ENCODE measurements at places on chromosomes 7 and 10. TPM values are rescaled to one million over a fixed set of nuclear protein-coding genes. Genes with fewer than 3 reads are reported as not detected.

GRCh38 chr7:55523366-55523765 lies 48.9 kb downstream of the VOPP1 start:
- peaks cover 26% of the 10 kb centered on the region for H3K36me3 ChIP-seq
- peak; percentile 22 for DNase-seq
- H3K27me3 ChIP-seq: no peaks in the 10 kb centered on the region
- peaks cover 12% of the 10 kb centered on the region for H3K4me1 ChIP-seq
- H3K27ac ChIP-seq: no peak overlapping the region
- H3K4me3 ChIP-seq: no peak overlapping the region

DNA sequence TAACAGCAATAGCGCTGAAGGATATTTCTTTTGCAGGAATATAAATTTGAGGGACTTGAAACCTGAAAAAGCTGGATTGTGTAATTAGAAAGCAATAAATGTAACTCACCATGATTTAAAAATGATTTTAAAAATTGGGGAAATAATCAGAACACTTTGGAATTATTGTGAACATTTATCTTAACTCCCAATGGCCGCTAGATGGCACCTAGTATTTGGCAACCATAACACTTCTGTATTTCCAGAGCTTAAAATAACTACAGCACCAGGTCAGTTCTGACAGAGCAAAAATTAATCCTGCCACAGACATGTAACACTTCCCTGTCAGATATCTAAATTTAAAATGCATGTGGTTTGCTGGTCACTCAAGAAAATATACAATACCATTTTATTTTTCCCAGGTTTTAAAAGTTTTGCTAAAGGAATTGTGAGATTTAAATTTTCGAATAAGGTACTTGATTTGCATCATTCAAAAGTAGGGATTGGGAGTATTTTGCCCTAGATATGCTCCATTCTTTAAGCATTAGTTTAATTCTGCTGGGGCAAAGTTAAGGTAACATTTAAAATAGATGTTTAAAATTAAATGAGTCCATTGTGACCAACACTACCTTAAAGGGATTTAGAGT lies 144.5 kb downstream of the PPP1R3A start:
- H3K36me3 ChIP-seq: no peaks in the 10 kb centered on the region
- no peak overlapping the region for H3K4me3 ChIP-seq
- no peaks in the 10 kb centered on the region for H3K27me3 ChIP-seq

GRCh38 chr7:89265631-89266030 lies 470.1 kb upstream of the TEX47 start:
- no peak overlapping the region for H3K4me3 ChIP-seq
- H3K4me1 ChIP-seq: no peaks in the 10 kb centered on the region
- no peaks in the 10 kb centered on the region for H3K27me3 ChIP-seq
- H3K36me3 ChIP-seq: no peaks in the 10 kb centered on the region

The DHX32 gene
- 64.6 TPM for total RNA-seq

GRCh38 chr7:141490474-141490873 lies 60.7 kb upstream of the AGK start:
- no peak overlapping the region for H3K27ac ChIP-seq
- no peak overlapping the region for H3K4me3 ChIP-seq
- H3K36me3 ChIP-seq: no peaks in the 10 kb centered on the region

- no peak overlapping the region for H3K4me3 ChIP-seq
- H3K36me3 ChIP-seq: no peaks in the 10 kb centered on the region
- H3K4me1 ChIP-seq: peaks cover 25% of the 10 kb centered on the region
- no peak for DNase-seq
- H3K27ac ChIP-seq: no peak overlapping the region
Observed at GRCh38 chr10:30828164-30828563, 198.6 kb upstream of the LYZL2 start.

The PLPP4 gene
- not detected for total RNA-seq

The LRRN3 gene
- not detected for total RNA-seq

DNA sequence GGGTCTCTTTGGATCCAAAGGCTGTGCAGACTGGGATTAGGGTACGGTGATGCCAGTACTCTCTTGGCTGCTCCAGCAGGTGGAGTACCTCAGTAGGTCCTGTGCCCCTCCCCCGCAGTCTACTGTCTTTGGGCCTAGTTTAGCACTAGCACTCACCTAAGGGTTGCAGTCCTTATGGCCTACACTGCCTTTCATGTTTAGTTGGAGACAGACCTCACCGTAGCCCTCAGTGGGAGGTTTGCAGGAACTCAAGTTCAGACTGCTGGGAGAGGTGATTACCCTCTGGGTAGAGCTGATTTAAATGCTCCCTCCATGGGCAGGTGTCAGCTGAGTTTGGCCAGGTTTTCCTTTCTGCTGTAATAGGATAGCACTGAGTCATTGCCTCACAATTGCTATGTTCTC lies 210.8 kb upstream of the TMEM196 start:
- no peak for DNase-seq
- H3K4me1 ChIP-seq: no peaks in the 10 kb centered on the region
- H3K27me3 ChIP-seq: no peaks in the 10 kb centered on the region

The SPDYE6 gene
- not detected for total RNA-seq

The BAIAP2L1 gene
- 70.5 TPM for total RNA-seq

The NKX2-3 gene
- total RNA-seq: not detected

DNA sequence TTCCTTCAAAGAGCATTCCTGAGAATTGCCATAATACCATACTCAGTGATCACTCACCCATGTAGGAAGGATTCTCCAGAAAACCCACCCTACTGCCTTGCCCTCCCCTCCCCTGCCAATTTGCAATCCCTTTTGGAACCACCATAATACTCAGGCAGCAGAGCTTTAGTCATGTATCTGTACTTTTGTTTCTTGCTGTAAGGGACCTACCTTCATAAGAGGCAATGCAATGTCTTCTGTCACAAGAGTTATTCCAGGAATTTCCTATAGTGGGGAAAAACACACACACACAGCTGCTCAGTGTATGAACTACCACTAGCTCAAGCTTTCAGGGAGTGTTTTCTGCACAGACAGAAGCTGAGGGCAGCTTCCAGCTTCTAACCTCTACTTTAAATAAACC lies 67.0 kb downstream of the GSAP start:
- H3K27me3 ChIP-seq: no peaks in the 10 kb centered on the region
- no peaks in the 10 kb centered on the region for H3K36me3 ChIP-seq
- no peak overlapping the region for H3K4me3 ChIP-seq
- H3K4me1 ChIP-seq: peaks cover 6% of the 10 kb centered on the region
- peak overlapping the region; percentile 73 for H3K27ac ChIP-seq
- no peak for DNase-seq

DNA sequence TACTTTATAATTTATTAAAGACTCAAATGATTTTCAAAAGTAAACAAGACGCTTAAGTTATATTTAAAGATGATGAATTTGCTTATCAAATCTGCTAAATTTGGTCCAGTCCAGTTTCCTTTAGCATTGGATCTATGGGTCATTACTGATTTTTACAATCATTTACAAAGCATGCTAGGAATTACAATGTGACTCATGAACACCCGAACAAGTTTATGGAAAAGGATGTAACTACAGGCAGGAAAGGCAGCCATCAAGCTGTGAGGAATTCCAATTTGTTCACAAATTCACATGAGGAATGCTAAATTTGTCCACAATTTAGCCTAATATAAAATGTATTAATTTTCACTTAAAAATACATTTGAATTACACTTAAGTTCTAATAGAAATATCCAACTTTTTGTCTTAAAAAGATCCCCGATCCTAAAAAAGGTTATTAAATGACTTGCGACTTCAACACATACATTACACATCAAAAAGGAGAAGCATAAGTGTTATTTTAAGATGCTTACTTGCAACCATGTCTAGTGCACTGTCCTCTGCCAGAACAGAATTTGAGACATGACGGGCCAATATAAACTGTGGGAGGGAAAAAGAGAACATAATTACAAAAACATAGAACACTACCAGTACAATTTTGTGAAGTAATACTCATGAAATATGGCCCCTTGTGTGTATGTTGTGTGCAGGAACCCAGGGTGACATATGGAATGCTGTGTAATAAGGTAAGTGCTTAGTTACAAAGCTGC lies 194.2 kb upstream of the SLC26A5 start:
- DNase-seq: no peak
- H3K27ac ChIP-seq: no peak overlapping the region
- H3K36me3 ChIP-seq: no peaks in the 10 kb centered on the region
- H3K27me3 ChIP-seq: no peaks in the 10 kb centered on the region

The ZMIZ1 gene
- total RNA-seq: 25.9 TPM

- H3K27ac ChIP-seq: no peak overlapping the region
- no peaks in the 10 kb centered on the region for H3K36me3 ChIP-seq
- H3K4me3 ChIP-seq: no peak overlapping the region
Observed at GRCh38 chr7:106317971-106318370, 33.2 kb upstream of the NAMPT start.

The NUTM2A gene
- total RNA-seq: not detected

DNA sequence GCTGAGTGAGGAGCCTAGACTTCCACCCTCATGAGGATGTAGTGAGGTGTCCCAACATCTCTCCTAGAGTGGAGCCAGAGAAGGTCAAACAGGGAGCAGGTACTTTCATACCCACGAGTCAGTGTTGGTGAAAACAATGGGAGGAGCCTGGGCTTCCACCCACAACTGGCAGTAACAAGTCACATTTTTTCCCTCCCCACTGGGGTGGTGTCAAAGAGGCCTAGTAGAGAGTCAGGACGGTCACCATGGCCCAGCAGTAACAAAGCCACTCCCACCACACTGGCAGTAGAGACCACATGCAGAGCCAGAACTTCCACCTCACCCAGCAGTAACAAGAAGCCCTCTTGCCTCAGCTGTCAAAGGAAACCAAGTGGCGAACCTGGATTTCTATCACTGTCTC lies 280.2 kb upstream of the IMMP2L start:
- no peaks in the 10 kb centered on the region for H3K36me3 ChIP-seq
- no peak overlapping the region for H3K4me3 ChIP-seq
- no peaks in the 10 kb centered on the region for H3K4me1 ChIP-seq
- DNase-seq: no peak
- H3K27ac ChIP-seq: no peak overlapping the region

The CNTNAP2 gene
- 0.45 TPM for total RNA-seq

GRCh38 chr10:10803278-10803677 lies 214.4 kb upstream of the CELF2 start:
- no peaks in the 10 kb centered on the region for H3K27me3 ChIP-seq
- H3K4me3 ChIP-seq: no peak overlapping the region
- no peaks in the 10 kb centered on the region for H3K36me3 ChIP-seq

DNA sequence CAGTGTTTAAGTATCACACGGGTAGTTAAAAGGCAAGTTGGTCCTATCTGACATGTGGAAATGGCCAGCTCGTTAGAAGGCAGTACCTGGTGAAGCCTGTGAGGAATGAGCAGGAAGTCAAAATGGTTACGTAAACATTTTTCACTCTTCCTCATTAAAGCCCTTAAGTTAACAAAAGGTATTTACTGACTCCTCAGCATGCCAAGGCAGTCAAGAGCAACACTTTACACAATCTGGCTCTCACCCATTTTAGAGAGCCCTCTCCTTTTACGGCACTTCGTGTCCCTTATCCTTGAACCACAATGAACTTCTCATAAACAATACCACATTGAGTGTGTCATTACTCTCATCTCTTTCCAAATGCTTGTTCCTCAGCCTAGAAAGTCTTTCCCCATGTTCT lies 11.0 kb upstream of the RSBN1L start:
- H3K27me3 ChIP-seq: no peaks in the 10 kb centered on the region
- H3K4me1 ChIP-seq: peaks cover 49% of the 10 kb centered on the region
- H3K4me3 ChIP-seq: no peak overlapping the region
- DNase-seq: peak; percentile 40
- H3K27ac ChIP-seq: peak overlapping the region; percentile 71

DNA sequence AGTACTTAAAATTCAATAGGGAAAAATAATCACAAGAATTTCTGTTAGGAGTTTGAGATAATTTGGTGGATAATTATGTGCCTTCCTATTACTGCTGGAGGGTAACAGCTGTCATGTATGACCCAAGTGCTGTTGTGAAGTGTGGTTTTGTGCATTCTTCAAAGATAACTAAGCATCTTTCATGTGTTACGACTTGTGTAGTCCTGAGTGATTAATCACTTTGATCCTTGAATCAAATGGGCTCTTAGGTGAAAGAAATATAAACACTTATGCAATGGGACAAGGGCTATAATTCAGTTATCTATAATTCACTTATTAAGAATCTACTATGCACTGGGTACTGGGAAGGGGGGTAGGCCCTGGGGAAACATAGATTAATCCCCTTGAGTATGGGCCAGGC lies 89.0 kb downstream of the CH25H start:
- no peaks in the 10 kb centered on the region for H3K27me3 ChIP-seq
- no peak overlapping the region for H3K27ac ChIP-seq
- DNase-seq: no peak

GRCh38 chr7:133863362-133864061 lies 263.6 kb upstream of the LRGUK start:
- H3K27me3 ChIP-seq: no peaks in the 10 kb centered on the region
- no peaks in the 10 kb centered on the region for H3K36me3 ChIP-seq
- no peak for DNase-seq
- H3K27ac ChIP-seq: no peak overlapping the region
- H3K4me1 ChIP-seq: peaks cover 5% of the 10 kb centered on the region

- H3K27ac ChIP-seq: no peak overlapping the region
- no peak overlapping the region for H3K4me3 ChIP-seq
- no peaks in the 10 kb centered on the region for H3K36me3 ChIP-seq
- DNase-seq: no peak
- H3K27me3 ChIP-seq: no peaks in the 10 kb centered on the region
Observed at GRCh38 chr7:22413211-22413610, 56.3 kb upstream of the RAPGEF5 start.

The ENTPD1 gene
- total RNA-seq: 28.7 TPM

- H3K4me1 ChIP-seq: peaks cover 23% of the 10 kb centered on the region
- no peak for DNase-seq
- H3K4me3 ChIP-seq: no peak overlapping the region
- no peaks in the 10 kb centered on the region for H3K36me3 ChIP-seq
- no peak overlapping the region for H3K27ac ChIP-seq
- no peaks in the 10 kb centered on the region for H3K27me3 ChIP-seq
Observed at GRCh38 chr10:79926037-79926436, 22.9 kb downstream of the SFTPD start.

GRCh38 chr10:110835841-110836240 lies 35.9 kb upstream of the PDCD4 start:
- DNase-seq: no peak
- H3K27me3 ChIP-seq: no peaks in the 10 kb centered on the region
- peak overlapping the region; percentile 88 for H3K27ac ChIP-seq
- peaks cover 73% of the 10 kb centered on the region for H3K4me1 ChIP-seq
- no peak overlapping the region for H3K4me3 ChIP-seq

The RALA gene
- 38.4 TPM for total RNA-seq

All from stomach (tissue), 19 donors.